Gastrocnemius medialis (tissue), 4 donors: ENCODE measurements at places on chromosomes 11 and 22. TPM values are rescaled to one million over a fixed set of nuclear protein-coding genes. Genes with fewer than 3 reads are reported as not detected.

DNA sequence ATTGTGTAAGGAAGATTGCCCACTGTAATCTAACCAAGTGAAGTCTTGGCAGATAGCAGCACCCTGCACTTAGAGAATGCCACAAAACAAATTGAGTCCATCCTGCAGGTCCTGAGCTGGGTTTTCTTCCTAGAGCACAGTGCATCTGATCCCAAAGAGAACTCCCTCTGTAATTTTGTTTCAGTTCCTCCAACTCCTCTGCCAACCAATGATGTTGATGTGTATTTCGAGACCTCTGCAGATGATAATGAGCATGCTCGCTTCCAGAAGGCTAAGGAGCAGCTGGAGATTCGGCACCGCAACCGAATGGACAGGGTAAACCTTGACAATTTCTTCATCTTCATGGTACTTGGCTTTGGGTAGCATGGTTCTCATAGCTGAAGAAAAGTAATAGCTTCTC lies 33.1 kb upstream of the ST14 start:
- peaks cover 60% of the 10 kb centered on the region for H3K36me3 ChIP-seq
- no peak overlapping the region for H3K27ac ChIP-seq
- peaks cover 15% of the 10 kb centered on the region for H3K4me1 ChIP-seq
- no peaks in the 10 kb centered on the region for H3K27me3 ChIP-seq
- DNase-seq, result no peak
- no peak overlapping the region for H3K4me3 ChIP-seq

The TMEM121B gene
- 0.20 TPM for total RNA-seq

DNA sequence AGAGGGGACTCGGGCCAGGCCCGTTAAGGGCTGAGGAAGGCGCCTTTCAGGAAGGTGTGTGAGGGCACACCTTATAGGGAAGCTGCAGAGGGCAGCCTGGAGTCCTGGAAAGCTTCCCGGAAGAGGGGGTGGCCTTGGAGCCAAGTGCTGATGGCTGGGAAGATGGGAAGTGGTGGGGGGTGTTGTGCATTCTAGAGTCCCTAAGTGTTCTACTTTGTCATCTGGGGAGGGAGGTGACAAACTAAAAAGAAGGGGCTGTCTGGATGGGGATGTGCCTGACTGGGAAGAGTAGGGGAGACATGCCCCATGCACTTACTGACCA lies 6.8 kb downstream of the ZDHHC8 start:
- DNase-seq, result no peak
- peak overlapping the region; percentile 48 for H3K27ac ChIP-seq
- H3K36me3 ChIP-seq, result no peaks in the 10 kb centered on the region
- peaks cover 38% of the 10 kb centered on the region for H3K4me1 ChIP-seq

GRCh38 chr11:121039971-121040613 lies 16.2 kb downstream of the TBCEL start:
- H3K4me3 ChIP-seq, result no peak overlapping the region
- DNase-seq, result no peak
- no peaks in the 10 kb centered on the region for H3K27me3 ChIP-seq

GRCh38 chr11:15091625-15092024 lies 18.2 kb downstream of the CALCB start:
- H3K36me3 ChIP-seq, result no peaks in the 10 kb centered on the region
- no peak for DNase-seq
- no peak overlapping the region for H3K27ac ChIP-seq
- no peaks in the 10 kb centered on the region for H3K27me3 ChIP-seq

- H3K36me3 ChIP-seq, result no peaks in the 10 kb centered on the region
- H3K27me3 ChIP-seq, result no peaks in the 10 kb centered on the region
- H3K27ac ChIP-seq, result peak overlapping the region; percentile 16
- DNase-seq, result no peak
Observed at GRCh38 chr11:59556917-59557348, 45.6 kb downstream of the OR4D9 start.
